ENCODE measurements at places on chromosomes 7 and 10. TPM values are rescaled to one million over a fixed set of nuclear protein-coding genes. Genes with fewer than 3 reads are reported as not detected.

BTBD16 gene
- 0.62 TPM for total RNA-seq

DNA sequence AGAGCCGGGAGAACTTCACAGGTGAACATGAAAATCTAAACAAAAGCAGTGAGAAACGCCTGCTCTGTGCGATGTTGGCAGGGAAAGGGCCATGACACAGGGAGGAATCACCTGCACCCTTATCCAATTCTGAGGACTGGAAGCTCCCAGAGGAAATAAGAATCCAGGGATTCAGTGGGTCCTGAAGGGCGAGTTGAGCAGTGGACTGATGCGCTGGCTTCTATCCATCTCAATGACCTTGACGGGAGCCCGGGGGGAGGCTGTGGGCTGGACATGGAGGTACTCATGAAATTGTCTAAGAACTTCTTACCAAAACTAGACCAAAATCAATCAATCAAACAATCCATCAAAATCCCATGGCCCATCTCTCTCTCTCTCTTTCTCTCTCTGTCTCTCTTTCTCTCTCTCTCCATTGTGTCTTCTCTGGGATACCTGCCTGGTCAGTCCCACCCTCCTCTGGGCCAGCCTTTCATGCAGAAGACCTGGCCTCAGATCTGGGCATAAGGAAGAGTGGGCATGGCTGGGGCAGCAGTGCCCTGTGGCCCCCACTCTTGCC lies 7.2 kb downstream of the CPXM2 start:
- no peak for DNase-seq

DNA sequence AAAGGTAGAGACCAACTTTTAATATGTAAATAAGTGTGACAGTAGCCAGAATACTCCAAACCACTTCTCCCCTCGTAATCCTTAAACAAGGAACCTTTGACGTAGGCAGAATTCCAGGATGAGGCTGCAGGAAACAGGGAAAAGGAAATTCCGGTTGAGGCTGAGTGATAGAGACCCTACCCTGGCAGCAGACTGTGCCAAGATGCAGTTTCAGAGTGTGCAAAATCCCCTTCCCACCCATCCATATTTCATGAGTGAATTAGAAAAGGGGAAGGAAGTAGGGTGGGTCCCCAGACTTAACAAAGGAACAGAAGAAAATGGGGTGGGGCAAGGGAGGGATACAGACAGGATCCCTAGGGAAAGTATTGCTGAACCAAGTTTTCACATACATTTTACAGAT lies 143.0 kb downstream of the RAPGEF5 start:
- no peak for DNase-seq

AKR1C1 gene
- total RNA-seq, result 54.5 TPM

DNA sequence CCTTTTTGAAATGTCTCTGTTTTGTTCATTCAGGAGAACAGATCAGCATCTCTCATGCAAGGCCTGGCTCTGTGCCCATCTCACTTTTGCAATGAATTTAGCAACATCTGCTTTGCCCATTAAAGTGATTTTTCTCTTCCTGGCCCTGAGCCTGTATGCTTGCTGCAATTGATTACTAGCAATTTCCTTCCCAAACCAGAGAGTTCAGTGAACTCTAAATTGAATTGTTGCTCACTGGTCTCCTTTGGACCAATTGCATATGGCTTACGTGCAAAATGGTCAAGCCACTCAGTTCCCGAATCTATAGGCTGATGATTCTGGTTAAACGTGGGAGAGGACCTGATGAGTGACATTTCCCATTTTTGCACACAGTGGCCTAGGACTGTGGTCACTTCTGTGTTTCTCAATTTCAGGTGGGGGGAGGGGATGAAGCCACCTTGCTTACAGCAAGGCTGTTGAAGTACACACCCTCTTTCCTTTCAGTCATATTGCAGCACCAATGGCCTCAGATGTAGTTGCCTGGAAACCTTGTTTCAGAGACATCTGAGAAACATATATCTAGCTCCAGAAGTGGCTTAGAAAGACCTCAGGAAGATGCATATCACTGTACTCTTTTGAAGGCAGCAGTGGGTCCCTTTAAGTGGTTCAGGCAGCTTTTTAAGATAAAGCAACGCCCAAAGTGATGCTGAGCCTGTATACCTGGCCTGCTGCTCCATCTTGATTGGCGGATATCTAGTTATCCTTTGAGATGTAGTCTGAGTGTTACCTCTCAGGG lies 201.4 kb downstream of the PTEN start:
- peak; percentile 63 for DNase-seq

DNA sequence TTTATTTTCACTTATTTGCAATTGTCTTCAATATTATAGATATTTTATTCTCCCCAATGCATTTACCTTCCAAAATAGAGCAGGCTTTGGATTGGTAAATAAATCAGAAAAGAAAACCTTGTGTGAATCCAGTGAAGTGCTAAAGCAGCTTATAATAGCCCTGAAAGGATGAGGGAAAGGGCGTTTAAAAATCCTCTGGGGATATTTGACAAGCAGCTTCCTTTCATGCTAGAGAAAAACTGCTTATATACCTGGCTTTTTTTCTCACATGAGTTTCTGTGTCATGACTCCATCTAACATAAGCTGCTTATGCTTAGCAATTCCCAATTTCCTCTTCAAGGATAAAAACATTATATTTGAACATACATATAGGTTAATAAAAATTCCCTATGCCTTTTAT lies 221.6 kb upstream of the SEMA3E start:
- DNase-seq, result no peak

DNA sequence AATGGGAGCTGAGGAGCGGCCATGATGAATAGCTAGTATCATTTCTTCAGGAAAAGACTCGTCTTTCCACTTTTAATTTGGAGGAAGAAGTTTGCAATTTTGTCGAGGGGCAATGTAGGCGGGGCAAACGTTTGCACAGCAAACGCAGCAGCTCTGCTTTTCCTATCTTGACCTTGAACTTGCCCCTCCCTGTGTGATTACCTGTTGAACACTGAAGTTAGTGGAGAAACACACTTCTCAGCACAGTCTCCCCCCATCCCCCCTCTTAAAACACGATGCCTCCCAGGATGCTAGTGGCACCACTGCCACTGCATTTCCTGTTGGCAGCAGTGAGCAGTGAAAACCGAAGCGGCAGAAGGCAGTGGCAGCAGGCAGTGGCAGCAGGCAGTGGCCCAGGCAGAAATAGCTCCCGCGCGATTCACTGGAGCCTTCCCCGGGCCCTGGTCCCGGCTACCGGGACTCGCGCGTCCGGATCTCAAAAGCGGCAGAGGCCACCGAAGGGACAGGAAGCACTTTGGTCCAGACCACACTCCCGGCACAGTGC lies at the start of gene EPDR1:
EPDR1 (plus strand) TSS at position 336 of the 544 bp plus-strand sequence. CDS start 300 bp downstream, outside the sequence.
- peak; percentile 83 for DNase-seq

GRCh38 chr10:124324451-124324850 lies 94.3 kb downstream of the OAT start:
- DNase-seq, result no peak

NPC1L1 gene
- total RNA-seq, result 0.21 TPM

DNA sequence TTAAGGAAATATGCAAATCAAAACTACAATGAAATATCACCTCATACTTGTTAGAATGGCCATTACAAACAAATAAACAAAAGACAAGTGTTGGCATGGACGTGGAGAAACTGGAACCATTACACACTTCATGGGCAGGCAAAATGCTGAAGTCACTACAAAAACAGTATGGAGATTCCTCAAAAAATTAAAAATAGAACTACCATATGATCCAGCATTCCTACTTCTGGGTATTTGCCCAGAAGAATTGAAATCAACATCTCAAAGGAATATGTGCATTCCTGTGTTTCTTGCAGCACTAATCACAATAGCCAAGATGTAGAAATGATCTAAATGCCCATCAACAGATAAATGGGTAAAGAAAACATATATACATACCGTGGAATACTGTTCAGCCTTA lies 83.6 kb downstream of the NRCAM start:
- no peak for DNase-seq

DNA sequence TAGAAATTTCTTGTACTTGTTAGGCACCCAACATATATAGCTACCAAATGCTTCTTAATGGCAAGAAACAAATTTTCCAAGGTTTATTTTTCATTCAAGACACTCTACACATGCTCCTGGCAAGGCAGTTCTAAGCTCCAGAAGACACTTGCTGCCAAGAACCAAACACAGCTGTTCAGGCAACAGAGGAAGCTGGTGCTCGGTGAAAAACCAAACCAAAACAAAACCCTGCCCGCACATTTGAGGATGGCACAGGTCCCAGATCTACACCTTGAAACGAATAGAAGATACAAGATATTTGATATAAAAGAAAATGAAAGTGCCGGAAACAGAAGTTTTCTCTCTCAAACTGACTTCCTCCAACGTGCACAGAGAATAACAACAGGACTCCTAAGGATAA lies 4.9 kb upstream of the DNTT start:
- no peak for DNase-seq

Data from lower lobe of right lung (tissue), 2 donors.